ENCODE measurements at places on chromosomes 3 and 15.

DNA sequence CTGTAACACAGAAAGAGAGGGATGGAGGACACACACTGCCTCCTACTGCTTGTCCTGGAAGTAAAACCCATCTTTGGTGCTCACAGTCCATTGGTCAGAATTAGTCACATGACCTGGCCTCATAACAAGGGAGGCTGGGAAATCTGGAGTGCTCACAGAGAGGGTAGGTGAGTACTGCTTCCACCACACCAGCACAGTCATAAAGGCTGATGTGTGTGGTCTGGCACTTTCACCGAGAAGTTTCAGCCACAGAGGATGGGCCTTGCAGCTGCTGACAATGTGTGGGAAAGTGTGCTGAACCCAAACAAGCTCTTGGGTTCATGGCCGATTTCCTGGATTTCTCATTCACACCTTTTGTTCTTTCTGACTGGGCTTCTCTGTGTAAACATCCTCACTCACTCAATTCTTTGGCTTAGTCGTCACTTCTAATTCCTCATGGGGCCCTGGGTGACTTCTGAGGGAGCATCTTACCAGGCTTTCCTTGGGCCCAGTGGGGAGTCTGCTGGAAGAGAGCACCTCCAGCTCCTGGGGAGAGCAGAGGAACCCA lies 100.7 kb downstream of the ASB7 start:
- no peak for DNase-seq

DNA sequence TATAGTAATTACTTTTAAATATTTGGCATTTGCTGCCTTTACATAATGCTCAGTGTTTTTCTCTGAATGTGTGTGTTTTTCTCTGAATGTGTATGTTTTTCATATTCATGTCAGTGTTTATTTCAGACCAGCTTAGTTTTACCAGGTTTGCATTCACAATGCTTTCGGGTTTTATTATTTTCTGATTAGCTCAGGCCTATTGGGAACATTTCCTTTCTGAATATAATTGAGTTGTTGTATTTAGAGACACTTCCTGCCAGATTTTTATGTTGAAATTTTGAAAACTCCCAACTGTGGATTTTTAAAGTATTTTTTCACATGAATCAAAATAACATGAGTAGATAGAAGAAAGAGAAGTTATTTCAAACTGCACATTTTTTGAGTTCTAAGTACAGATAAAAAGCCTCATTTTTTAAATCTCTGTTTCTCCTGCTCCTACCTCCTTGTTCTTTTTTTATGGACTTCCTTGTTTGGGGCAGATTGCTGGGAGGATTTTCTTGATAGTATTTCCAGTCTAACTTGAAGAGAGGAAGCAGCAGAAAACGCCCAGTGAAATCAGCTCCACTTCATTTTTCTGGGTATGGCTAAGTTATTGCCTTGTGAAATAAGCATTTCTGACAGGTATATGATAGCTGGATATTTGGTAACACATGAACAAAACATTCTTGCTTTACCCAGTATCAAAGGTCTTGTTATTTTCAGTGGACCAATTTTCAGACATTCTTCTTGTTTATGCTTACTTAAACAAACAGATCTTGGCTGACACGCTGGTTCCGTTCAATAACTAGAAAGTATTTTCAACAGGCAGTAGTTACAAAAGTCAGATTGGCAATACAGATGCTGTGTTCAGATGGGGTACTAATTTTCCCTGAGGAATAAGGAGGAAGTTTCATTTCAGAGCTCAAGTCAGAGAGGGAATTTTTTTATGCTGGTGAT lies 70.7 kb downstream of the RIOX2 start:
- DNase-seq, result no peak

DNA sequence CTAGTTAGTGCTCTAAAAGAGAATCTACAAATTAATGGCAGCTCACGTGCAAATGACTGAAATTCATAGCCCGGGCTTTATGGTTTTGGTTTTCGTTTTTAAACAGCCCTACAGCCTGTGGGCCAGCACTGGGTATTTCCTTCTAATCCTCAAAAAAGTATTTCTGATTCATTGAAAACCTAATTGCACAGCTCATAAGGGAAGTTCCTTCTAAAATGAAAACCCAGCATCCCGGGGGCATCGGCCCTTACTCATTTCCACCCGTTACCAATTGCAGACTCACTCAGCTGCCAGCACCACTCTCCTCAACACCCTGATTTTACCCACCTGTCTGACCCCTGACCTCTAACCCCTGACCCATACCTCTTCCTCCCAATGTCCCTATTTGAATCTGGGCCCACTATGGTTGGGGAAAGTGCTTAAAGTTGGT lies 59.5 kb upstream of the ZNF148 start:
- DNase-seq, result no peak

DNA sequence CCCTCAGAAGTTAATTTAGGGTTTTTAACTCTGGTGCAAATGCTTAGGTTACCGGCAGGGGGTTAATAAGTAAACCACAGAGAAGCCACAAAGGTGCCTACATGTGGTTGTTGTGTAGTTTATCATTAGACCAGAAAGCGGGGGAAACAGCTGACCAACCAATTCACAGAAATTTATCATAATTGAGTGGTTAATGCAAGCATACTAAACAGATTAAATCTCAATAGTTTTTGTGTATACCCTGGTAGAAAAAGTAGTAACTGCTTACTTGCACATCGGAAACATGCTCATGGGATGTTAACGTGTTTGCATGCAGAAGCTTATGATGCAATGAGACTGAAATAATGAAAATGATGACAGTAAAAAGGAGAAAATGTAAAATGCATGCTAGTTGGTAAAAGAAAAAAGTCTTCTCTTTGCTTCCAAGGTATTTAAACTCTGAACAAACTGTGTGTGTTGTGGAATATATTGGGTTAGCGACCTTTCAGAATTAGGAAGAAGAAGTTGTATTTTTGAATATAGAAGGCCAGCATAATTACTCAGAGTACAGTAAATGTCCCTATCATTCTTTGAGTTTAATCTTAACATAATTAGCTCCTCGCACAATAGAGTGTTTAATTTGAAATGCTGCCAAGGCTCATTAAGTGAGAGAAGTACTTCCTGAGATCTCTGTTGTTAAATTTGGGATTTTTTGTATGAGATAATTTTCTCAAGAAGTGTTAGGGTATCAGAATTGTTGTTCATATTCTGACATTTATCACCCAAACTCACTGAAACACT lies 316.2 kb downstream of the PTPRG start:
- DNase-seq, result no peak

DNA sequence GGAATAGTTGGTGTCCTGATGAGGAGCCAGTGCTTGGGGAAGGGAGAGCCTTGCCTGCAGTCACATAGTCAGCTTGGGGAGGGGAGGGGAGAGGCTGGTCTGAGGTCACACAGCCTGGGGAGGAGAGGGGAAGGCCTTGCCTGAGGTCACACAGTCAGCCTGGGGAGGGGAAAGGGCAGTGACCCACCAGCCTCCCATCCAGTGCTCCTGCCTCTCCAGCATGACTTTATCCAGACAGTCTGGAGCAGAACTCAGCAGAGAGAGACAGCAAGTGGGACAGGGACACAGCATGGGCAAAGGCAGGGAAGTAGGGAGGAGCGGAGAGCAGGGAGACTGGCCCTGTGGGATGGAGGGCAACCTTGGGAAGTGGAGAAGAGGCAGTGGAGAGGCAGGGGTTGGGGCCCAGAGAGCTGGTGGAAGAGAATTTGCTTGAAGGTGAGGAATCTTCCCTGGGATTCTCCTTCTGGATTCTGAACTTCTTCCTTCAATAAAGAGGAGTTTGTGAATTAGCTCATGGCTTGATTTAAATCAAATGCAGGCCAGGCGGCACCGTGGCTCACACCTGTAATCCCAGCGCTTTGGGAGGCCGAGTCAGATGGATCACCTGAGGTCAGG lies 64.5 kb downstream of the CORO2B start:
- no peak for DNase-seq

GRCh38 chr3:140756240-140757016 lies 78.6 kb downstream of the TRIM42 start:
- no peak for DNase-seq

- no peak for DNase-seq
Observed at GRCh38 chr3:111956995-111957734, 21.7 kb upstream of the ABHD10 start.

DNA sequence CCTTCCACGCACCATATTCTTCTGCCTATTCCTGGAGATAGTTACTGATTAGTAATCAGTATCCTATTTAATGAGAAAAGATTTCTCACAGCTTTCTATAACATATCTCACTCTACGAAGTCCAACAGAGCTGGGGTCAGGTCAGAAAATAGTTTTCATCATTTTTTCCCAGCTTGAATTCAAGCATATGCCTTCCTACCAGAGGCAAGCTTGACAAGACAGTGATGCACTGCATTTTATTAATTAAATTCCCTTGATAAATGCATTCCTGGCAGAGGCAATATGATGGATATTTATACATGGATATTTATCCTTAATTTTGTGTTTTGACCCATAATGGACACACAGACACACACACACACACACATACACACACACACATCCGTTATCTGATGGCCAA lies 961.4 kb downstream of the EPHA3 start:
- DNase-seq, result no peak

DNA sequence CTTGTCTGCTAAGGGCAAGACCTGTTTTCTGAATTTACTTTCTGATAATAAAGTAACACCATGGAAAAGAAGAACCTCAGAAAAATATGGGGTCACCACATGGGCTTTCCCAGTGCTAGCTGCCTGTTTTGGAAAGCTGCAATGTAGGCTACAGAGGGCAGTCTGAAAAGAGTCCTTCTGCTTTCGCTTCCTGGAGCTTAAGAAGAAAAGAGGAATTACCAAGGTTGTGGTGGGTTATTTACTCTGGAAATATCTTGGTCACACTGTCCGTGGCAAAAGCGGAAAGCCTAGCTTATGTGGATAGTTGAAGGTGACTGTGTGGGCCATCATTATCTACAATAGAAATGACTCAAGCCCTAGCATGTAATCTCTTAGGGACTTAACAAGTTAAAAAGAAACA lies 31.7 kb upstream of the IP6K2 start:
- DNase-seq, result no peak

- no peak for DNase-seq
Observed at GRCh38 chr3:176032043-176032442, 1165.2 kb downstream of the TBL1XR1 start.

GRCh38 chr3:184154885-184155643 lies at the start of gene DVL3:
TSS of gene DVL3 (plus strand) at chr3:184155377. CDS start at chr3:184155636, 259 bp downstream.
- DNase-seq, result peak; percentile 14

DNA sequence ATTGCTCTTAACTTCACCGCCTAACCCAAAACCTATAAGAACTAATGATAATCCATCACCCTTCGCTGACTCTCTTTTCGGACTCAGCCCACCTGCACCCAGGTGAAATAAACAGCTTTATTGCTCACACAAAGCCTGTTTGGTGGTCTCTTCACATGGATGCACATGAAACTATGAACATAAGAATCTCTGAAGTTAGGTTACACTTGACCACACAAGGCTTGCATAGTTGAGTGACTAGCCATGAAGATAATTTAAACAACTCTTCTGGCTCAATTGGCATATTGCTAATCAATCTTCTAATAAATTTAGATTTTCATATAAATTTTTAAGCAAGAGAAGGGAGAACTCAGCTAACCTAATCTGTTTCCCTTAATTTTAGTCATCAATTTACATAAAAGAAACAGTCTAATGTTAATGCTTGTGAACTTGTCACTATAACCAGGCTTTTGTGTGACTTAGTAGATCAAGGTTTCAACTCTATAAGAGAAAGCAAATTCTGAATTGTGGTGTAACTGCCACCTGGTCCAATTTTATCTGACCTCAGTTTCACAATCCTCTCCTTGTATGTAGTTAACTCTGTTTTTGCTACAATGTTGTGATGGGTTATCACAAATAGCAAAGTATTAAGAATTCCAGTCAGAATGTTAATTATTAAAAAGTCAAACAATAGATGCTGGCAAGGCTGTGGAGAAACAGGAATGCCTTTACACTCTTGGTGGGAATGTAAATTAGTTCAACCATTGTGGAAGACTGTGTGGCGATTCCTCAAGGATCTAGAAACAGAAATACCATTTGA lies 82.0 kb downstream of the HHLA2 start:
- no peak for DNase-seq

DNA sequence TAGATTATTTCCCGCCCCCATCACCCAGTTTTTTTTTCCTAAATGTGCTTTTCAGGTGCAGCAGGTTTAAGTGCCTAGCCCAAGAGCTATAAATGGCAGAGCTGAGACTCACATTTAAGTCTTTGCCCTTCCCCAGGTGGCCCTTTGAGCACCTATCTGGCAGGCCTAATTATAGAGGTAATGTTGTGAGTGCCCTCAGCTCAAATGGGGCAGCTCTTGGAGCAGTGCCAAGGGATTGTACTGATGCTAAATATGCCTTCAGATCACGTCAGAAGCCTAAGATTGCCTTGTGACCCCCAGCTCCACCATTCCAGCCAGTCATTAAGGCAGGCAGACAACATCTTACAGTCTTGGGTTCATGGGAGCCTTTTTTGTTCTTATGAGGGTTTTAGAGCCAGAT lies 159.5 kb downstream of the RPLP1 start:
- DNase-seq, result no peak

Measured in activated CD8-positive, alpha-beta memory T cell treated with anti-CD3 and anti-CD28 coated beads for 1 hour (primary cell).